ENCODE measurements at places on chromosomes 3 and 15.

DNA sequence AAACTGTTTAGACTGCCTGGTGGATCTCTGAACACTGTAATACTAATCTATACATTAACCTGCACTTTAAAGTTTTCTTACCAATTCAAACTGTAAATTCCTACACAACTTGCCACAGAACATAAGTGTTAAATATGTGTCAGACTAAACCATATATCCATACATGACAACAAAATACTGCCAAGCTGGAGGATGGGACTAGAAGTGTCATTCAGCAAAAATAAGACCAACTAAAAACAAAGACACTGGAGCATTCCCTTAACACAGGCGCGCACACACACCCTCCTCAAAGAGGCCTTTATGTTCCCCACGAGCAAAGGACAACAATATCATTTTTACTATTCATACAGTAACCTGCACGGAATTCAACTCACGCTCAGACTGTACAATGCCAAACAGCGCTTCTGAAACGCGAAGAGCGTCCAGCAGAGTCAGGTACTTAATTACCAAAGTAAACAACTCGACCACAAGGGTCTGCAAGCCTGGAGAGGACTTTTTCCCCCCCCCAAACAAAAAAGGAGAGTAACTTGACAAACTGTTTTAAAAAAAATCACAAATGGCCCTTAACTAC lies 1.1 kb downstream of the DCUN1D1 start:
- DNase-seq, result no peak

- no peak for DNase-seq
Observed at GRCh38 chr15:38378161-38378560, 75.8 kb upstream of the FAM98B start.

DNA sequence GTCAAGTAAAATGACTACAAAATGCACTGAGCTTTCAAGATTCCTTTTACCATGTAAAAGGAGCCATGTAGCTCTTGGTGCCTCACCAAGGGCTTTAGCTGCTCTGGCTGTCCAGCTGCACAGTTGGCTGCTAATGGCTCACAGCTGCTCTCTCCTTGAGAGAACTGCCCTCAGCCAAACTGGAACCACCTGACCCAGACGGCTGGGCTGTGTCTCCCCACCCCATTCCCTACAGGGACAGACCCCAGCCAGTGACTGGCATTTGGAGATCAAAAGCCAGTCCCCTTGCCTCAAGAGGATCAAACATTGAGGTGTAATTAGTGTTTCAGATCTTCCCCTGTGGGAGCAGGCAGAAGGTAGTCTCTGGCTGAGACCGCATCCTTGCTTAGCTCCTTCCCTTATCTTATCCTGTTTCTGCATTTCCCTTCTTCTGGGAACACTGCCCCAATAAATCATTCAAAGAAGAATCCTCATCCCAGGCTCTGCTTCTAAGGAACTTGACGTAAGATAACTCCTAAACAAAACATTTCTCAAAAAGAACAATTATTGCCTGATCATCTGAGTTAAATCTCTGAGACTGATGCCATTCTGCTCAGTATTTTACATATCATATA lies 28.6 kb upstream of the UBE2E2 start:
- no peak for DNase-seq

GRCh38 chr15:83248151-83249029 lies 36.1 kb downstream of the BNC1 start:
- DNase-seq, result peak; percentile 21

GRCh38 chr15:81224232-81224631 lies 27.6 kb downstream of the IL16 start:
- no peak for DNase-seq

- DNase-seq, result no peak
Observed at GRCh38 chr3:13582366-13583250, 33.7 kb downstream of the FBLN2 start.

- no peak for DNase-seq
Observed at GRCh38 chr15:28994831-28995596, 109.2 kb downstream of the APBA2 start.

GRCh38 chr15:48002767-48003166 lies 118.0 kb upstream of the SLC24A5 start:
- no peak for DNase-seq

DNA sequence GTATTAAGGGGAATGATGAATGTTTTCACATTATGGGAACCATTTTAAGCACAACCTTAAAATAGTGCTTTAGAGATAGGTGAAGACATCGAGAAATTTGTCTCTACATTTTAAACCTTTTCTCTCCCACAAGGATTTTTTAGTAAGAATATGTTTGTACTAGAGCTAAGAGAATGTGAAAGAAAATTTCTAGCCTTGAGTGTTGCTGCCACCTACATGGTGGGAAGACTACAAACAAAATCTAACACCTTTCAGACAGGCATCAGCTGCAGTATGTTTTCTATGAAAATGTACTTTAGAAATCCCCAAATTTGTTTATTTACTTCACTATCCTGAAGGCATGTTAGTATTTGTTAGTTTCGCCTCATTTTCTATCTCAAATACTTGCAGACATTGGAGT lies 247.4 kb downstream of the WDR72 start:
- no peak for DNase-seq

GRCh38 chr15:35321926-35322325 lies 224.0 kb downstream of the DPH6 start:
- DNase-seq, result no peak

GRCh38 chr15:89078851-89079810 lies 9.1 kb upstream of the ABHD2 start:
- DNase-seq, result no peak

GRCh38 chr15:74630284-74631086 lies 14.8 kb downstream of the CLK3 start:
- no peak for DNase-seq

DNA sequence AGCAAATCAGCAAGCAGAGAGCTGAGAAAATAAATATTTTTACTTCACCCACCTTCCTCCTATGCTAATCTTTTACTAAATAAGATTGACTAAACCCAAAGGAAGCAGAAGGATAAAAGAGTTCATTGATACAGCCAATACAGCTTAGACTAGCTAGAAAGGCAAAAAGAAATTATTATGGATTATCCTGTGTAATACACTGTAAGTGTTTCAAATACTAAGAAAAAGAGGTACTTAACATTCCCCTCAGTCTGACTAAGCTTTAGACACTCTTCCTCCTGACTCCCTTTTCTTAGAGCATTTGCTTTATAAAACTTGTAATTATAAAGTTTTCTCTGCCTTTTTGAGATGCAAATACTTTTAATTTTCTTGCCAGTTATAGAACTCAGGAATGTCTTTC lies 848.9 kb upstream of the CADM2 start:
- no peak for DNase-seq

- DNase-seq, result no peak
Observed at GRCh38 chr15:99618941-99619411, 53.2 kb downstream of the MEF2A start.

GRCh38 chr15:77901251-77901881 lies 176.1 kb downstream of the TBC1D2B start:
- no peak for DNase-seq

Data from AG09309 (cell line).